HL-60 (cell line): ENCODE measurements at places on chromosomes 12 and 14.

- peak; percentile 73 for DNase-seq
Measured at GRCh38 chr12:13094367-13094766, 9.1 kb downstream of the GSG1 start.

DNA sequence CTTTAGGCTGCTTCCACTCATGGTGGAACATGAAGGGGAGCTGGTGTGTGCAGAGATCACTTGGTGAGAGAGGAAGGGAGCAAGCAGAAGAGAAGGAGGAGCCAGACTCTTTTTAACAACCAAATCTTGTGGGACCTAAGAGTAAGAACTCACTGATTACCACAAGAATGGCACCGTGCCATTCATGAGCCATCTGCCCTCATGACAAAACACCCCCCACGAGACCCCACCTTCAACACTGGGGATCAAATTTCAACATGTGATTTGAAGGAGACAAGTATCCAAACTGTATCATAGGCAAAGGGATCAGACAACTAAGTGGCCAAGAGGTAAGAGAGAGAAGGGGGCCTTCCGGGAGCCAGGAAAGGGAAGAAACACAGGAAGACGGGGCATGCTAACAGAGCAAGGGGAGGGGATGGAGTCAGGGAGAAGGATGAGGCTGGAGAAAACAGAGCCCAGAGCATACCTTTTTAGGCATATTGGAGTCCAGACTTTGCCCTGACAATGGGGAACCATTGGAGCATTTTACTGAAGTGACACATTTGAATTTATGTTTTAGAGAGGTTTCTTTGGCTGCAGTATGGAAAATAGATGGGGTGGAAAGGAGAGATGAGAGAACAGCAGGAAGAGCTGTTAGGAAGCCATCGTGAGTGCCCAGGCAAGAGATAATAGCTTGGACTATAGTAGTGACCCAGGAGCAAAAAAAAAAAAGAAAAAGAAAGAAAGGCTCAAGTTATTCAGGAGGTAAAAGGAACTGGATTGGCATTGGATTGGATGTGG, 204.4 kb upstream of the NUDT4 start:
- DNase-seq, result no peak

DNA sequence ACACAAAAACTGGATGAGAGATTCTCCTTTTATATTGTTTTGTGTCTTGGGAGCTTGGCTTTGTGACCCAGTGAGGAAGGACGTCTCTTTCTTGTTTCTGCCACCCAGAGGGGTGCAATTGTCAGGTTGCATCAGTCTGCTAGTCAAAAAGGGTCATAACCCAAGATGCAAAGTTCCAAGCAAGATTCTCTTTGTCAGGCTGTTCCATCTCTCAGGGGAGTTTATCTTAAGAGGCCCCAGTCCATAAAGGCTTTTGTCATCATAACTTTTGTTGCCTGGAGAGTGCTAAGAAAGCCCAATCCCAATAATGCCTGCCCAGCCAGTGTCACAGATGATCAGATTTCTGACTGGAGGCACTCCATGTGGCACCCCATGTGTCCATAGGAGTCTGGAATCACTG, 444.9 kb downstream of the TRHDE start:
- no peak for DNase-seq

GRCh38 chr14:101761881-101762529, 496 bp downstream of the PPP2R5C start:
- no peak for DNase-seq

GRCh38 chr12:130053651-130054069, 108.6 kb upstream of the FZD10 start:
- no peak for DNase-seq
